ENCODE measurements at places on chromosomes 5 and 9. TPM values are rescaled to one million over a fixed set of nuclear protein-coding genes. Genes with fewer than 3 reads are reported as not detected.
A peak's percentile ranks its signal among the peaks of the same experiment; 100 is the strongest.

GRCh38 chr5:79224286-79224984 lies 11.5 kb upstream of the JMY start:
- no peak for DNase-seq

DNA sequence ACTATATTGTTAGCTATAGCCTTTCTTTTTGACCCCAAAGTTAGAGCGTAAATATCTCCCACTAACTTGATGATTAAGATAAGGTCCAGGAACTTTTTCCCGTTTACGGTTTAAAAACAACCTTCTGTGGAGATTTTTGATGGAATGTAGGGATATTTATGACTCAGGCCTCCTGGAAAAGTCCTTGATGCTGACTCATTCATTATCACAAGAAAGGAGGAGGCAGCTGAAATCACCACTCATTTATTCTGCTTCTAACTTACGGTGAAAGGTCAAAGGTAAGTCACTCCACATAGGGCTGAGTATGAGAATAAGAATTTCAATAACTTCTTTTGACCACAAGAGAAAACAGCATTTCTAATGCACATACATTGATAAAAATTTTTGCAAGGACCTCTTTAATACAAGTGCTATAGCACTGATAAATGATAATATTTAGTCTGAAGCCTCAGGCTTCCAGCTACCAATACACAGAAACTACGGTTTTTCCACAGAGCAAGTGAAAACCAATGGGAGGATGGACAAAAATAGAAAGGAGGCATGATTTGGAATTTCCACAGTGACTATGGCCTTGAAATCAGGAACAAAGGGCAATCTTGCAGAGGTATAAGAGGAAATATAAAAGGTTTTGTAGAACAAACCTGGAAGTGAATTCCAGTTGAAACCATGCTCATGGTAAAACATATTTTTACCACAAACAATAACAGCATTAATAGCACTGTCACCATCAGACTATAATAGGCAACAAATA lies 146.5 kb downstream of the PPP2R2B start:
- DNase-seq, result peak; percentile 65

DNA sequence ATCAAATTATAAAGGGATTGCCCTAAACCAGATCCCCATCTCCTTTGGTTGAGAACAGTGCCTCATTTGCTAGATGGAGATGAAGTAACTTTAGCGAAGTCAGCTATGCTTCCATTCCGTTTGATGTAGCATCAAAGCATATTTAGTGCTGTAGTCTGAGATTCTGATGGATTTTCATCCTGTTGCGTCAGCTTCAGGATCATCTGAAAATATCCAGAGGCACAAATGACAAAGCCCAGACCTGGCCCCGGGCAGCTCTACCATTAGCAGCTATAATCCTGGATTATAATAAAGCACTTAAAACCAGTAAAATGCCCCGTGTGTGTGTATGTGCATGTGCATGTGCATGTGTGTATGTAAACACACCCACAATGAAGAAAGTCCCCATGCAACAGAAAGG lies 44.7 kb downstream of the ERAP1 start:
- DNase-seq, result no peak

- no peak for DNase-seq
Observed at GRCh38 chr9:38376021-38376670, 16.4 kb upstream of the ALDH1B1 start.

GRCh38 chr5:167171056-167171455 lies 1120.4 kb upstream of the WWC1 start:
- DNase-seq, result no peak

PRUNE2 gene
- 7.8 TPM for total RNA-seq

NKD2 gene
- 0.17 TPM for total RNA-seq

- DNase-seq, result no peak
Observed at GRCh38 chr9:93391898-93392297, 59.6 kb upstream of the FAM120A start.

GRCh38 chr9:92964607-92965060 lies 17.3 kb downstream of the FGD3 start:
- DNase-seq, result no peak

DNA sequence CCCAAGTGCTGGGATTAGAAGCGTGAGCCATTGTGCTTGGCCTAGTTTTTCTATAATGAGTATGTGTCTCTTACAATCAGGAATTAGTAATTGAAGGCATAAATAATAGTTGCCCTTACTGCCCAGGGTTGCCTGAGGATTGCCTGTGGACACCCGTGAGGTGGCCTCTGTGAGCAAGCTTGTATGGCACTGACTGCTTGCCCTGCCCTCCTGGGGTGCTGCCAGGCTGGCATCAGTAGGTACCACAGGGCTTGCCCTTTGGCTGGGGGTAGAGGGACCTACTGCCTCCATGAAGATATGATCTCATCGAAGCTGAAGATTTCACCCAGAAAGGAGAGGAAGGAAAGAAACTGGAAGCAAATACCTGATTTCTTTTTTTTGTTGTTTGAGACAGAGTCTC lies 23.8 kb upstream of the PHF19 start:
- no peak for DNase-seq

- DNase-seq, result peak; percentile 84
Observed at GRCh38 chr9:4666042-4666699, at the start of gene SPATA6L. Gene SPATA6L (minus strand): TSS chr9:4666480. CDS start chr9:4666250, 230 bp downstream.

DNA sequence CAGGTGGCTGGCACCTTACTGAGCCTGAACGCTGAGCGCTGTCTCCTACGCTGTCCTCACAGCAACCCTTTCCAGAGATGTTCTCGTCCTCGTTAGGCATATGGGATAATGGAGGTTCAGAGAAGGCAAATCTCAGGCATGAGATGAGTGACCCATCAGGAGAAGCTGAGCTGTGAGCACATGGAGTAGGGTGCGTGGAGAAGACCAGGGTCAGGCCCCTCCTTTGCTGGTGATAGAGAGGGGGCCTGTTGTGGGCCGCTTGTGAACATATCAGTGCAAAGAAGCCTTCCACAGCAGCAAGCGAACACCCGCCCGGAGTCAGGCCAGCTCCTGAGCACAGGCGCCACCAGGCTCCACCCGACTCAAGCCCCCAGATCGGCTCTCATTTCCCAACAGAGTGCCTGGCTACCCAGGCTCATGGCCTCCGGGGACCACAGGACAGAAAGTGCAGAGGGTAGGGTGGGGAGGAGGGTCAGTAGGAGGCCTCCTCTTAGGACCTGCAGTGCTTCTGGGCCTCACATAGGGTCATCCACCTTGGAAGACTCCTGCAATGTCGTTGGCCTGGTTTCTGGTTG lies 15.0 kb upstream of the TIFAB start:
- DNase-seq, result no peak

CDX1 gene
- not detected for total RNA-seq

- DNase-seq, result peak; percentile 30
Observed at GRCh38 chr9:125433461-125434011, 171.9 kb downstream of the GAPVD1 start.

DNA sequence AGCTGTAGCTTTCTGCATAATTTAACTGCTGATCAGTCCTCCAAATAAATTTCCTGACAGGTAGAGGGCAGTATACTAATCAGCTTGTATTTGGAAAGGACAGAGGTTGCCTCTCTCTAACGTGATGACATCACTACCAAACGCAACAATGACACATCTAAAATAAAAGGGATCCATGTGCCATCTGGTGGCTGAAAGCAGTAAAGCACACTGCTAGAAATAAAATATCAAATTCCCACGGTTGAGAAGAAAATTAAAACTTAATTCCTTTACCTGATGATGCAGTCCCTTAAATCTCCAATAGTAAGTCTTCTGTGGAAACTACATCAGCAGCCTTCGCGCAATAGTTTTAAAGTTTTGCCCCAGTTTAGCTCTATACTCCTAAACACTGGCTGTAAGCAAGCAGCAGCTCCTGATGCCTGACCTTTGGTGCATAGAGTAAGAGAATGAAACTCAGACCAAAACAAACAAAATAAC lies 54.5 kb downstream of the DIAPH1 start:
- DNase-seq, result peak; percentile 97
